Psoas muscle (tissue), 8 donors: ENCODE measurements at places on chromosomes 16 and 17. TPM values are rescaled to one million over a fixed set of nuclear protein-coding genes. Genes with fewer than 3 reads are reported as not detected.
A peak's percentile ranks its signal among the peaks of the same experiment; 100 is the strongest.

- no peak for DNase-seq
Measured at GRCh38 chr16:5465714-5466113, 368.1 kb upstream of the EEF2KMT start.

DNA sequence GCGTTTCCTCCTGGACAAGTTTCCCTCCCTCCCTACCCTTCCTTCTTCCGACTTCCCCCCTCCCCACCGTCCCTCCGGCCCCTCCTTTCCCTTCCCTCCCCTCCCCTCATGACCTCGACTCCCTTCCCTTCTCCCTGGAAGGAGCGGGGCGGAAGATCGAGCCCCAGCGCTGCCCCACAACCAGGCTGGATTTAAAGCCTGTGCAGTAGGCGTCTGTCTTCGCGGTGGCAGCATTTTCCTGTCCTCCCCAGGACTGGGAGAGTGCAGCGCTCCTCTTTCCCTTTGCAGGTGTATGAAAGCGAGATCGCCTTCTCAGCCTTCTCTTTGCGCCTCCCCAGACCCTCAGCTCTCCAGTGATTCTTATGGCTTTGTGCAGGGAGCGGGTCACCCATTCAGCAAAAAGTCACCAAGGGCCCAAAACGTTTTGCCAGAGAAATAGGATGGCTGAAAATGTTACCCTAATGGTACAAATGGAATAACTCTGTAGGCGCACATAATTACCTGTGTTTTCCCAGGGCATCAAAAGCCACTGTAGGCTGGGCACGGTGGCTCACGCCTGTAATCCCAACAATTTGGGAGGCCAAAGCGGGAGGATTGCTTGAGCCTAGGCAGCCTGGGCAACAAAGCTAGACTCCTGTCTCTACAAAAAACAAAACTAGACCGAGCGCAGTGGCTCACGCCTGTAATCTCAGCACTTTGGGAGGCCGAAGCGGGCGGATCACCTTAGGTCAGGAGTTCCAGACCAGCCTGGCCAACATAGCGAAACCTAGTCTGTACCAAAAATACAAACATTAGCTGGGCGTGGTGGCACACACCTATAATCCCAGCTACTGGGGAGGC, 40.8 kb downstream of the SLFN12L start:
- DNase-seq: no peak

DNA sequence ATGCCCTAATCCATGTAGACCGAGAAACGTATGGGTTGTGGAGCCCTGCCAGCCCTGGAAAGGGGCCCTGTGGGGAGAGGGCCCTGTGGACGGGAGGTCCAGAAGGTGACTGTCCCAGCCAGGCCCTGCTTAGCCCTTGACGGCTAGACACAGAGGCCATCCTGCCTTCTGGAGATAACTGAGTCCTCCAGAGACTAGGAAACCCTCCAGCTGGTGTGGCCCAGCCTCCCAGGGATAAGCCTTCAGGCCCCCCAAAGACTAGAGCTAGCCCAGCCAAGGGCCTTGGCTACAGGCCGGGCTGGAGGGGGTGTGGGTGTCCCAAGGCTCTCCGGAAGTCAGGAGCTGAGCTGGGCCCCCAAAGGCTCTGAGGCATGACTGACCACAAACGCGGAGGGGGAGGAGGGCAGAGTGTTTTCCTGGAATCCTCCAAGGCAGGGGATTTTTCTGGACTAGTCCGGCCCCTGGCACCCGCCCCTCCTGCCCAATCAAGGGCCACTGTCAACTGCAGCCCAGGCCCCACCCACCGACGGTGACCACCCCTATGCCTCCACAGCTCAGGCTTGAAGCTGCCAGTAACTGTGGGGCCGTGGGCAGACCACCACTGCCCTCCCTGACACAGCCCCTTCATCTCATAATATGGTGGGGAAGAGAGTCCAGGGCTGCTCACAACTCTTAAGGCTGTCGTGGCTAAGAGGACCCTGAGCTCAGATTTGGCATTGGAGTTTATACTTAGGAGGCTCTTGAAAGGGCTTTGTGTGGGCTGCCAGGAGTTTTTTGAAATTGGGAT, 885 bp upstream of the VASN start:
- DNase-seq: peak; percentile 85

GRCh38 chr16:52558448-52558847, 11.5 kb upstream of the TOX3 start:
- DNase-seq: no peak

- no peak for DNase-seq
Measured at GRCh38 chr17:19614900-19615299, 33.7 kb upstream of the ALDH3A2 start.

- no peak for DNase-seq
Measured at GRCh38 chr17:51455931-51456330, 195.6 kb downstream of the UTP18 start.

DNA sequence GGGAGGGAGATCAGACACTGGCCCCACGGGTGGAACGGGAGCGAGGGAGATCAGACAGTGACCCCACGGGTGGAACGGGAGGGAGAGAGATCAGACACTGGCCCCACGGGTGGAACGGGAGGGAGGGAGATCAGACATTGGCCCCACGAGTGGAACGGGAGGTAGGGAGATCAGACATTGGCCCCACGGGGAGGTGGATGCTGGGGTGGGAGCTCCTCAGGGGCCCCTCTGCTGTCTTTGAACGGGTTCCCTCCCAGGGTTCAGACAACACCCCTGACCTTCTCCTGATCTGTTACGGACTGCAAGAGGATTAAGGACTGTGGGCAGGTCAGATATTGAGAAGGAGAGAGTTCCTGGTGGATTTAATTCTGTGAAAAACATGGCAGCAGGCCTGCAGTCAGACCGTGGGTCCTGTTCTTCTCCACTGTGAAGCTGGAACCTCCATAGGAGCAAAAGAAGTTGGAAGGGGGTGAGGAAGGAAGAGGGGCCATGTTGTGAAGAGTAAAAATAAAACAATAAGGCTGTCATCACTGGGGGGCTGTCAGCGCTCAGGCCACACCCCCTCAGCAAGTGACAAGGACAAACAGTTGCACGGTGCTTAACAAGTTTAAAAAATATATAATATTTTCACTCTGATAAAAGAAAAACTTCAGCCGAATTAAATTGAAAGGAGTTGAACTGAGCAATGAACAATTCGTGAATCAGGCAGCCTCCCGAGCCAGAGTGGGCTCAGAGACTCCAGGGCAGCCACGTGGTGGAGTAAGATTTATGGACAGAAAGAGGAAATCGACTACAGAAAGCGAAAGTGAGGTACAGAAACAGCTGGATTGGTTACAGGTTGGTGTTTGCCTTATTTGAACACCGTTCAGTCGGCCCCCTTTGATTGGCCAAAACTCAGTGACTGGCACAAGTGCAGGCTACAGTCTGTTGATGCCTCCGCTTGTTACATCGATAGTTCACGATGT, 348.7 kb upstream of the TNRC6C start:
- DNase-seq: no peak

GRCh38 chr16:69812688-69813014, 50.5 kb downstream of the WWP2 start:
- DNase-seq: no peak

DNA sequence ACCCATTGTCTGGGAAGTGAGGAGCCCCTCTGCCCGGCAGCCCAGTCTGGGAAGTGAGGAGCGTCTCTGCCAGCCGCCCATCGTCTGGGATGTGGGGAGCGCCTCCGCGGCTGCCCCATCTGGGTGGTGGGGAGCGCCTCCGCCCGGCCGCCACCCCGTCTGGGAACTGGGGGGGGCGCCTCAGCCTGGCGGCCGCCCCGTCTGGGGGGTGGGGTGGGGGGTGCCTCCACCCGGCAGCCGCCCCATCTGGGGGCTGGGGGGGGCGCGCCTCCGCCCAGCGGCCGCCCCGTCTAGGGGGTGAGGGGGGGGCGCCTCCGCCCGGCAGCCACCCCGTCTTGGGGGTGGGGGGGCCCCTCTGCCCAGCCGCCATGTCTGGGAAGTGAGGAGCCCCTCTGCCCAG, 78.4 kb downstream of the RPGRIP1L start:
- no peak for DNase-seq

The GUCY2D gene
- total RNA-seq: not detected

The CALB2 gene
- 0.34 TPM for total RNA-seq

The CACNG5 gene
- total RNA-seq: not detected

The HSPB9 gene
- not detected for total RNA-seq

The KRTAP16-1 gene
- not detected for total RNA-seq

The CRHR1 gene
- not detected for total RNA-seq

The CCL18 gene
- 0.77 TPM for total RNA-seq
